ENCODE measurements at places on chromosomes 2 and 18.

- no peak for DNase-seq
Observed at GRCh38 chr2:127630096-127630863, 15.7 kb upstream of the GPR17 start.

GRCh38 chr2:203330434-203330833 is 2.2 kb downstream of the ABI2 start:
- peak; percentile 73 for DNase-seq

DNA sequence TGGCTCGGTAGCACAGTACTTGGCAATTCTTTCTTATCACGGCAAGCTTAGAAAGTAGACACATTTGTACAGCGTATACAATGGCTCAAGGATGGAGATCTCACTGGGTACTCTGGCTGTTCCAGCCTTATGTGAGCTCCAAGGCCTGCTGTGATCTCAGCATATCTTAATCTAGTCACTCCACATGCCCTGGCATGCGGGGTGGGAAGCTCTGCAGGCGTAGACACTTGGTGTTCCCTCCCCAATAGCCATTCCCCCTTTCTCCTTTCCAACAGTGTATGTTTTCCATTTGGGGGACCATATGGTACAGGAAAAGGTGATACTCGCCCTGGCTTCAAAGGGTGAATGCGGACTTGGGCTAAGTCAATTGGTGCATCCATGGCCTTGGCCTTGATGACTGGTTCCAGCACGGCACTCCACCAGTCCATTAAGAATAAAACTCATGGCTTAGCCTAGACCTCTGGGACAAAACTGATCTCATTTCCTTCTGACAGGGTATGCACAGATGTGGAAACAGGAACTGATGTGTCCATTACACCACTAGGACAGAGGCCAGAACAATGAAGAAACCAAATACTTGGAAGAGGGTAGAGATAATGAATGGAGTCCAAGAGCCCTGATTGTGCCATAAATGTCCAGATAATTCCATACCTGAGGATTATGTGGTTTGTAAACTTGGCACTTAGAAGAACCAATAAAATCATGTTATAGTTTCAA is 28.4 kb downstream of the TGIF1 start:
- peak; percentile 56 for DNase-seq

DNA sequence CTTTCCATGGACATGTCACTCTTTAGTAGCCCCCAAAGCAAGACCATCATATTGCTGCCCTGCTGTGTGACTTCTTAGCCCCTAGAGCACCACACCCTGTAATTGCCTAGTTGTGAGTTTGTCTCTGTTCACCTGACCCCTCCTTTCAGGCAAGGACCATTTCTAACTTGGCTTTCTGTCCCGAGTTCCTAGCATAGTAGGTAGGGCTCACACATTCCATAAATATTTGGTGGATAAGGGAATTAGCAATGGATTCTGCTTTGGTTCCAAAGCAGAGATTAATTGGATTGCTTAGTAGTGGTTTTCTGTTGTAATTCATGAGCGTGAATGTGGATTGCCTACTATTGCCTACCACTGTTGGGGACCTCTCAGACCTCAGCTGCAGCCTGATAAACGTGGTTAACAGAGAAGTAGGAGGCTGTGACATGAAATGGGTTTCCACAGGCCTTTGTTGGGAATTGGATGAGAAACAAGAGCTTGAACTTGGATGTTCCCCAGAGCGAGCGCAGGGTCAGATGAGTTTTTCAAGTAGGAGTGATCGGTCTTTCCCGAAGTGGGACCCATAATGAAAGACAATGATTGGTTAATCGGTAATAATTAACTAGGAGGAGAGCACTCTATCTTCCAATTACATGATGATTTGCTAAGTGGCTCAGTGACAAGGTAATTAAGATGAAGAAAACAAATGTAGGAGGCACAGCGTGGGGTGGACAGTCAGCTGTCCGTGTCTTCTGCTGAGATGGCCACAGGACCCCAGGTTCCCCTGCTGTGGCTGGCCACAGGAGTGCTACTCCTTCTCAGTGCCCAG is 13.4 kb upstream of the UGT1A1 start:
- DNase-seq: no peak

GRCh38 chr18:3983351-3983969 is 471.6 kb downstream of the DLGAP1 start:
- DNase-seq: peak; percentile 95

DNA sequence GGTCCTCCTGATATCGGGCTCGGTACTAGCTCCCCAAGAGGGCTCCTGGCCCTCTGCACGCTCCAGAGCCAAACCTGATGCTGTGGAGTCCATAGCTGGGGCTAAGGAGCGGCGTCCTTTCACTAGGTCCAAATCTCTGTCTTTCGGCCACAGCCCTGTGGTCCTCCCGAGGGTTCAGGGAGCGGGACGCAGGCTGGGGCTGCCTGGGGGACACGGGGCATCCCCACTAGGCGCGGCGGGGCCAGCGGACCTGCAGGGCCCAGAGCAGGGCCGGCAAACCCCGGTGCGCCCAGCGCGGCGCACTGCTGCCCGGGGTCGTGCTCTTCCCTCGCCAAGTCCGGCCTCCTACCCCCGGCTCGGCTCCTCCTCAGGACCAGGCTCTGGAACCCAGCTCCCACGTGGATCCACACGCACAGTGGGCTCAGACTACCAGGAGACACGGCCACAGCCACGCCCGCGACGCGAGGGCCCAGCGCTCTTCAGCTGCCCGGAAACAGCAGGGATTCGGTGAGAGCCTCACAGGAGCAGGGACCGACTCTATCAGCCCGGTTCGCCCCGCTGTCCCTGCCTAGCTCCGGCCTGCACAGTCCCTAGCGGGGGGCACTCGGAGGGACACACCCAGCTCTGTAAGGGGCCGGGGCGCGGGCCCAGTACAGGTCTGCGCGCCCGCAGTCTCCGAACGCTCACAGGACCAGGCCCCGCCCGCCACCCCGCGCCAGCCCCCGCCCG is 593 bp downstream of the ZNF514 start:
- peak; percentile 71 for DNase-seq

DNA sequence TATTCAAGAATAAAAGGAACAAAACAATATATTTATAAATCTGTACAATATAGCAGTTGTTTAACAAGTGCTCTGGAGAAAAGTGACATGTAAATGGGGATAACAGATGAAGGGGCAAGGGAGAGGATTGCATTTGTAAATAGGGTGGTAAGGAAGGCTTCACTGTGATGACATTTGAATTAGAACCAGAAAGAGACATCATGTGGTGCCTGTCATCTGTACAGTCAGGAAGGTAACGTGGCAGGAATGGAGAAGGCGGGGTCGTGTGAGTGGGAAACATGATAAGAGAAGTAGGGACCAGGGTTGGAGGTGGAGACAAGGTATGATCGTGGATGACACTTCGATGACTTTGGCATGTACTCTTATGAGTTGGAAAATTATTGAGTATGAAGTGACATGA is 1393.6 kb upstream of the NXPH2 start:
- no peak for DNase-seq

DNA sequence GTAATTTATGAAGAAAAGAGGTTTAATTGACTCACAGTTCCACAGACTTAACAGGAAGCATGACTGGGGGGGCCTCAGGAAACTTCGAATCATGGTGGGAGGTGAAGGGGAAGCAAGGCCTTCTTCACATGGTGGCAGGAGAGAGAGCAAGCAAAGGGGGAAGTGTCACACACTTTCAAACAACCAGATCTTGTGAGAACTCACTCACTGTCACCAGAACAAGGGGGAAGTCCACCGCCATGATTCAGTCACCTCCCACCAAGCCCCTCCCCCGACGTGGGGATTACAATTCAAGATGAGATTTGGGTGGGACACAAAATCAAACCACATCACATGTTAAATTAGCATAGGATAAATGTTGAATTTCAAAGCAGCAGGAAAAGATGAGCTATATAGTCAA is 56.2 kb downstream of the STRADB start:
- no peak for DNase-seq

DNA sequence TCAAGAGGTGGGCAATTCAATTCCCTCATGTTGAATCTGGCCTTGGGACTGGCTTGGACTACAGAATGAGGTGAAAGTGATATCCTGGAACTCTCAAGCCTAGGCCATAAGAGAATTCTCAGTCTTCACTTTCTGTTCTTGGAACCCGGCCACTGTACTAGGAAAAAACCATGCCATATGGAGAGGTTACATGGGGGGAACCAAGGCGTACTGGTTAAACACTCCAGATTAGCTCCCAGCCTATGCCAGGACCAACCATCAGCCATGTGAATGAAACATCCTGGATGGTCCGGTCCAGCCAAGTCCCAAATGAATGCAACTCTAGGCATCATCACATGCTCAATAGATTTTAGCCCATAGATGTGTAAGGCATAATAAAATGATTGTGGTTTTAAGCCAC is 56.4 kb downstream of the ZNF385B start:
- no peak for DNase-seq

GRCh38 chr2:198004173-198004572 is 199.8 kb downstream of the PLCL1 start:
- peak; percentile 42 for DNase-seq

GRCh38 chr2:26444236-26444635 is 33.7 kb downstream of the OTOF start:
- DNase-seq: no peak

DNA sequence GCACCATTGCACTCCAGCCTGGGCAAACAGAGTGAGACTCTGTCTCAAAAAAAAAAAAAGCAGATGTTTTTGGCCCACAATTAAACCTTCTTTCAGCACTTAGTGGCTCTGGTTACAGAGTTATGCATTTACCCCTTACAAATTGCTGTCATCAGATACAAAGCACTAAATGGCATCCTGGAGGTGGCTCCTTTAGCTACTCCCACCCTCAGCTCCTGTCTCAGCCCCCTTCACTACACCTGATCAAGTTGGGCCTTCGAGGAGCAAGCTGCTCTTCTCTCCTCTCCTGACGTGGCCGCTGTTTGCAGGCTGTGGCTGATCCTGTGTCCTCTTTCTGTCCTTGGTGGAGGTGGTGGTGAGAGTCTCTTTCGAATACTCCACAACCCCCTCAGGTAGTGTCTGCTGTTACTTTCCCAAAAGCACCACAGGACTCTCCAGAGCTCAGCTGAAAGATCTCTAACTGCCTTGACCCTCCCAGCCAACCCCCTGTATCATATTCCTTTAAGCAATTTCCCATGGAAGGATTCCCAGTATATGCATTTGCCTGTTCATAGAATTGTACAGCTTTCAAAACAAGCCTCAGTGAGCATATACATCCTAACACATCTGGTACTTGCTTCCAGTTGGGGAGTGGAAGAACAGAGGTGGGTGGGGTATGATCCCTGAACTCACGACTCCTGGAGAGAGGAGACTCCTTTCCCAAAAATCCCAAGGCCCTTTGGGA is 285.9 kb downstream of the CLIP4 start:
- no peak for DNase-seq

DNA sequence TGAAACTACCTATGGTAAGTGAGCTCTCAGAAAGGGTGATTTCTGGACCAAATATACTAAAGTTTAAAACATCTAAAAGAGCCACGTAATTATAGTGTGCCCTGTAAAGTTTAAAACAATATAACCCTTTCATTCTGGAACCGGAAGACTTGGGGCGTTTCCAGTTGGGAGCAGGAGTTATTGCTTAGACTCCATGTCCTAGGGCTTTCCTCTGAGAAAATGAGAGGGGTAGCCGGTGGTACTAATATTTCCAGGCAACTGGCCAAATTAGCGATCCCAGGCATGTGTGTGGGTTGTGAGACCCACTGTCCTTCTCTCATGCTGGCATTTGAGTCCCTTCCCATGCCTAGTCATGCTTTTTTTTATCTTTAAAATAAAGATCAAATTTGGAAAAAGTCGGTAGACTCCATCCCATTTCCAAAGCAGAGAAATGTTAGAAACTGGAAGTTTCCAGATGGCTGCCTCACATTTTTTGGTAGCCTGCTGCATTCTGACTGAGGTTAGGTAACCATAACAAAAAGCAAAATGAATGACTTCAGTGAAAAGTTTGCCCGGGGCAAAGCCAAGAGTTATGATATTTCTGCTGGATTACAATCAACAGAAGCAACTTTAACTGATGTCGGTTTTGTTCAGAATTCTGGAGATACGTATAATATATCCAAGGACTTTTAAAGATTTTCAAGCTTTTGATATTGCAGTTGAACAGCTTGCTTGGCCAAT is 227.4 kb downstream of the SS18 start:
- DNase-seq: peak; percentile 40

DNA sequence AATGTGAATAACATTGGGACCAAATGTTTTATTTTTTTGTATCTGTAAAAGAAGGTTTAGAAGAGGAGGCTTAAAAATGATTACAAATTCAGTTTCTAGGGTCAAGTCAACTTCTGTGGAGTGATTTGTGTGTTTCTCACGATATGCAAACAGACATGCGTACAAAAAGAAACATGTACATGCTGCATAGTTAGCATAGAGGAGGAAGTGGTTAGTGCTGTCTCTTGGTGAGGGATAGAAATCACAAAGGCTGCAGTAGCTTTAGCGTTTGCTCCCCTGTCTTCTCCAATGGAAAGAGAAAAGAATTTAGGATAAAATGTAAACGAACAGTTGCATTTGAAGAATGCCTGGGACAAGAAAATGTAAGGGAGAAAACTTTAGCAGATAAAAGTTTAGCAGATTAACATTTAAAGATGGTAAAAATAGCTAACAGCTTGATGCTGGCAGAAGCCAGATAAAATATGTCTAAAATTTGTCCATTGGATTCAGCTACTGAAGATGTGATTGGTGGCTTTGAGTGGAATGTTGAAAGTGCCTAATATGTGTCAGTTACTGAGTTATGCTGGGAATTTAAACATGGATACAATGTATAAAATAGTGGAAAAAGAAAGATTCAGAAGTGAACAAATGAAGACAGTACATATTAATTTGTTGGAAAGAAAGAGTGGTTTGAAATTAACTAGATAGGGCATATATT is 44.9 kb downstream of the MALT1 start:
- no peak for DNase-seq

- DNase-seq: no peak
Observed at GRCh38 chr2:224956706-224957105, 85.6 kb downstream of the DOCK10 start.

DNA sequence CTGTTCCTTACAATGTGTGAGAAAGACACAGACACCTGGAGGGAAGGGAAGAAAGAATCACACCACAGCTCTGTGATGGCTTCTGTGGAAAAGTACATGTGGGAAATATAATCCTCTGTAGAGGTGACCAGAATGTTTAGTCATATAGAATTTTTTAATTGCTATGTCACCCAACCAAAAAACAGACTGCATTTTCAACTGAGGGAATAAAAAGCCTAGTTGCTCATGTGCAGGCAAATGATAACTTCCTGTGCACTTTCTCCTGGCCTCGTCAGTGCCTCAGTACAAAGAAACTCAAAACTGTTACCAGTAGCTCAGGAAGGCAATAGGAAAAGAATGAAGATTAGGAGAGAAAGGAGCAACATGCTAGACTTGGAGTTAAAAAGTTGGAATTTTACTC is 326.8 kb downstream of the OSR1 start:
- DNase-seq: peak; percentile 32

GRCh38 chr2:216863946-216864345 is 4.1 kb upstream of the TNP1 start:
- DNase-seq: no peak

GRCh38 chr2:234911271-234911670 is 40.5 kb upstream of the SH3BP4 start:
- peak; percentile 81 for DNase-seq

DNA sequence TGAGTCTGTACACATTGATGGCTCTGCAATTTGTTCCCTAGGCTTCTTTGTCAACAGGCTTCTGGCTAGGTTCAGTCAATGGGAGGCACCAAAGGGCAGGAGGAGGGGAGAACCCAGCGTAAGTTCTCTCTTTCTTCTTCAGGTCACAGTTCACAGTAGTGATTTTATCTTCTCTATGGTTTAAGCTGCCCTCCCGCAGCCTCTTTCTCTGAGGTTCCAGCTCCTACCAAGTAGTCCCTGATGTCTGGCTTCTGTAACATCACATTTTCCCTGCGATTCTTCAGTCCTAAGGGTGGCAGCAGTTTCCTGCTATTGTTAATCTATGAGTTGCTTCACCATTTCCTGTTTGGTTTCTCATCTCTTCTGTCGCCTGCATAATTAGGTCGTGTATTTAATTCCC is 107.4 kb downstream of the CPO start:
- DNase-seq: peak; percentile 70
